ENCODE measurements at places on chromosomes 2 and 18.
A peak's percentile ranks its signal among the peaks of the same experiment; 100 is the strongest.

DNA sequence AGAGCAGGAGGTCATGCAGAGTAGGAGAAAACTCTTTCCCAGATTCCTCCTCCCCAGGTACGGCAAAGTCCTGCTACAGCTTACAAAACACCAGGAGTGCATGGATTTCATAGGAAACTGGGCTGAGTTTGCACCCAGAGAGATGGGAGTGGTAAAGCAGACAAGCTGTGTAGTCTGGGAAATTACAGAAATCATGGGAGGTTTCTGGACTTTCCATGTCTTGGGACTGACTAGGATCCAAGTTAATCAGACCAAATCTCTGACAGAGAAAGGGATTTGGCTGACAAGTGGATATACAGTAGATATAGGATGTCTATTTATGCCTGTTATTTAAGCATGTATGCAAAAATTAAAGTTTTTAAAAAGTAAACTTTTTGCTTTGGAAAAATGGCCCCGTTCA is 205.4 kb upstream of the ACVR2A start:
- DNase-seq = no peak

DNA sequence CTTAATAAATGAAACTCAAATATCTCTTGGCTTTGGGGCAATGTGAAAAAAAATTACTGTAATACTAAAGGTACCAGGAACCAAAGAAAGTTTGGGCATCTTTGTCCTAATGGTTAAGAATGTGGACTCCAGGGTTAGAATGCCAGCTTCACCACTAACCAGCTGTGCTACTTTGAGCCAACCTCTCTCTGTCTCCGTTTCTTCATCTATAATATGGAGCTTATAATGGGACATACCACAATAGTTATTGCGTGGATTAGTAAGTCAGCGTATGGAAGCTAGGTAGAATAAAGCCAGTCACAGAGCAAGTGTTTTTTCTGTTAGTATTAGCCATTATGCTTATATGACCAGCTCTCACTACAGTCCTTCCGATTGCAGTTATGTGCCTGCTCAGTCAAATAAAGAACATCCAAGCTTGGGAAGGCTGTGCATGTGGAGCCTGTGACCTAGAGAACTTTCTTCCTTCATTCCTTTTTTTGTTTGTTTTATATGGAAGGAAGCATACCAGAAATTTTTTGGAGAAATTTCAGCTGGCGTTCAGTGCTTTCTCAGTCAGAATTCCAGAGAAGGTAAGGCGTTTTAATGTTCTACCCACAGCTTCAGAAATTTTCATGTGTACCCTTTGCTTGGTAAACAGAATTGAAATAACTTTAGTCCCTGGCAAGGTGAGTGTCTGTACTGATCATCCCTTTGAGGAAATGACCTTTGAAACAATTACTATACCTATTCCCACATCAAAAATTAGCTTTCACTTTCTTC is 114.0 kb upstream of the RND3 start:
- DNase-seq = peak; percentile 90

GRCh38 chr18:58213440-58213839 is 169.4 kb downstream of the NEDD4L start:
- DNase-seq = peak; percentile 95

DNA sequence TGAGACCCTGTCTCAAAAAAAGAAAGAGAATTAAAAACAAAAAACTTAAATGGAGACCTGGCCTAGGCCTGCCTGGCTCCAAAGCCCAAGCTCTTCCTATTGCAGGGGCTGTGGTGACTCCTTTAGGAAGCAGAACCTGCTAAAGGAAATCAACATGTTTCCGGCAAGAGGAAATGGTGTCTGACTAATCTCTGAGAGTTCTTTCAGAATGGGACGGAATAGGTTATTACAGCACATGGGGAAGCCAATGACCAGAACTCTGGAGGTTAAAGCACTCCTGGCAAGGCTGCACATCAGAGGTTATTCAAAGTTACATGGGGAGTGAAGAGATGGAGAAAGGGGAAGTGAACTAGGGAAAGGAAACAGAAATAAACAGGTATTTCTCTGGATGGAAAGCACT is 21.4 kb downstream of the KIF3C start:
- DNase-seq = no peak

DNA sequence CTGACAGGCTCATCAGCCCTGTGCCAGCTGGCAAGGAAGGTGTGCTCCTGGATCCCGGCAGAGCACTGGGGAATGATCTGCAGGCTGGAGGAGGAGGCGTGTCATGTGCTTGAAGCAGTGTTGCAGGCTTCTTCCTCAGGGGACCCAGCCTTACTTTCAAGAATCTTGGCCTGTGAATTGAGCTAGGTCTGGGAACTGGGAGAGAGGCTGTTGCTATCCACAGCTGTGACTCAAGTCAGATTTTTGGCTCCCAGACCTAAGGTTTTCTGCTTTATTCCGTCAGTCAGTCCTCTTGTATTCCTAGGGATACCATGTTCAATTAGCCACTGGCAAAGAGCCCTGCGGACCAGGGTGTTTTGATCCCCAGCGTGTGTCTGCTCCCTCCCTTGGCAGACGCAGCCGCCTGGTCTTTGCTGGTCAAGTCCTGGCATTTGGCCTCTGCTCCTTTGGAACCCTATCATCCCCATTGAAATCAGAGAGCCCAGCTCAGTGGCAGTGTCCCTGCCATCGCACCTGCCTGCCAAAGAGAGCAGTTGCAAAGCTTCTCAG is 32.4 kb downstream of the ASB1 start:
- peak; percentile 12 for DNase-seq

- no peak for DNase-seq
Measured at GRCh38 chr2:207390302-207391095, 139.3 kb upstream of the CREB1 start.

DNA sequence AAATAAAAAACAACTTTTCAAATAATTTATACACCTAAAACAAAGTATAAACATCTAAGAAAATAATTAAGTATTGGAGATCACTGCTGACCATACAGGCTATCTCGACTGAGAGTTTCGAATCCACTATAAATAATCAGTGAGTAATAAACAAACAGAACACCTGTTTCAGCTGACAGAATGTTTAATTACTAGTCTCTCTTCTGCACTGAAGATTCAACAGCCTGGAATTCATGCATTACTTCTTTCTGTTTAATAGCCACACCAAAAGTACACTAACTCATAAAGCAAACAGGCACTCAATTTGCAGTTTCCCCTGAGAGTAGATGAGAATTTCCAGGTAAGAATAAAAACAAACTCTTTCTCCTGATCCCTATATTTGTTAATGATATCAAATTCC is 138.5 kb downstream of the RBMS1 start:
- no peak for DNase-seq

DNA sequence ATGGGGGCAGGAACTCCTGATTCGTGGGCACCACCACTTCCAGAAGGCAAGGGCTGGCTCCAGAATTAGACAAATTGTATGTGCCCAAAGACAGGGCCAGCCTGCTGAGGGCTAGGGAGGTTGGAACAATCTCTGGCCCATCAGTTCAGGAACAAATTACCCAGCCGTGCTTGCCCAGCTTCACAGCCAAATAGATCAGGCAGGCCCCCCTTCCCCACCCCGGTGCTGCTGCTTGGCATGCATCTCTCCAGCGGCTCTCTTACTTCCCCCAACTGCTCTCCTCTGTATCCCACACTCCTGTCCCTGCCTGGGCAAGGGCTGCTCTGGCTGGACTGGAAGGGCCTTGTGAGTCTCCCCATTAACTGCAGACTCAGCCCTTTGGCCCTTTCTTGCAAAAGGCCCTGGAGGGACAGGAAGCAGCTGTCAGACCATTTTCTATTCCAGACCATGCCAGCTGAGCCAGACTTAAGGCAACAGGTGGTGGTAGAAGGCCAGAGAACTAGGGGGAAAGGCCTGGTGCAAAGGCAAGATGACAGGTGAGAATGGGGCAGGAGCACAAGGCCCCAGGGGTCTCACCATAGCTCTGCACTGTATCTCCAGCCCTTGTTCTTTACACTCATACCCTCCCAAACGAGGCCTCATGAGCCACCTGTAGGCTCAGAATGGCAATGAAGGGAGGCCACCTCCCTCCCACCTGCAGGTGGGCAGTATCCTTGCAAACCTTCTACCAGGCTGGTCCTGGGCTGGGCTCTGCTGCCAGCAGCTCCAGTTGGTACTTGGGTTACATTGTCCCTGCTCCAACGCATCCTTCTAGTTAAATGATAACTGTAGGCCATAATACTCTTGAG is 30.7 kb upstream of the ACAA2 start:
- DNase-seq = no peak

- DNase-seq = no peak
Measured at GRCh38 chr2:25280051-25280687, 61.6 kb downstream of the DNMT3A start.

- peak; percentile 59 for DNase-seq
Measured at GRCh38 chr2:25252291-25253152, 84.1 kb upstream of the POMC start.

All from fibroblast of skin of back (primary cell).